ENCODE measurements at places on chromosomes 12 and 14.

- no peak for DNase-seq
Observed at GRCh38 chr14:46091819-46092218, 559.8 kb downstream of the RPL10L start.

GRCh38 chr14:73713206-73713802, 880 bp downstream of the PNMA1 start:
- no peak for DNase-seq

GRCh38 chr14:106055289-106055688, 528.9 kb downstream of the TMEM121 start:
- no peak for DNase-seq

- DNase-seq, result no peak
Observed at GRCh38 chr12:28035500-28035899, 63.0 kb upstream of the PTHLH start.

DNA sequence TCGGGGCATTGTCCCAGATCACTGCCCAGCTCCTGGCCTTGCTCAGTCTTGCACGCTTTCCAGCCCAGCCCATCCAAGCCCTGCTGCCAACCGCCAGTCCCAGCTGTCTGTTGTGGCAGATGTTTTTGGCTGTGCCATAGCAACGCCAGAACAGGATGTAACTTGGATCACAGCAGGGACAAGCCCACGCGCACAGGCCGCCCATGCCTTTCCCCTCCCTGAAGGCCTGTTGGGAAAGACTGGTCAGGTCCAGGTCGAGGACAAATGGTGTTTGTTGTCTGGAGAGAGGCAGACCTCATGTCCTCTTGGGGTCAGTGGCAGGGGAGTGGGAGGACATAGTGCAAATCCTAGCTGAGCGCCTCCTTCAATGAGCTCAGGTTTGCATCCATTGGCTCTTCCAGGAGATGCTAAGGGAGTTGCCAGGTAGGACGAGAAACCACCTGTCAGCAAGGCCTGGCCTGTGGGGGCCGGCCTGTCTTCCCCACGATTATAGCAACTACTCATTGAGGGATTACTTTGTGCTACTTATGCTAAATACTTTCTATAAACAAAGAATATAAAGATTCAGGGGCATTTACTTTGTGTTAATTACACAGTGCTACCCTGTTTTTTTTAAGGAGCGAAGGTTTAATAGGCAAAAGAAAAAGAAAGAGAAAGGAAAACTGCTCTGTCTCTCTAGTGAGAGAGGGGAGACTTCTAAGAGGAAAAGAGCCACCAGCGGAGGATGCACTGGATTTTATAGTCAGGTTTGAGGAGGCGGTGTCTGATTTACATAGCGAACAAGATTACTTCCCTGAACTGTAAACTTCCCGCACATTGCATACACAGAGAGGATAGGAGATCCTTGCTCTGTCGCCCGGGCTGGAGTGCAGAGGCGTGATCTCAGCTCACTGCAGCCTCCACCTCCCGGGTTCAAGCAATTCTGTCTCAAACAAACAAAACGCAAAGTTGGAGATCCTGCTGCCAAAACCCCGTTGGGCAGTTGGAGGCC, 42.8 kb upstream of the CORO1C start:
- DNase-seq, result no peak

GRCh38 chr12:106296179-106296877, 6.2 kb upstream of the TCP11L2 start:
- DNase-seq, result peak; percentile 47

DNA sequence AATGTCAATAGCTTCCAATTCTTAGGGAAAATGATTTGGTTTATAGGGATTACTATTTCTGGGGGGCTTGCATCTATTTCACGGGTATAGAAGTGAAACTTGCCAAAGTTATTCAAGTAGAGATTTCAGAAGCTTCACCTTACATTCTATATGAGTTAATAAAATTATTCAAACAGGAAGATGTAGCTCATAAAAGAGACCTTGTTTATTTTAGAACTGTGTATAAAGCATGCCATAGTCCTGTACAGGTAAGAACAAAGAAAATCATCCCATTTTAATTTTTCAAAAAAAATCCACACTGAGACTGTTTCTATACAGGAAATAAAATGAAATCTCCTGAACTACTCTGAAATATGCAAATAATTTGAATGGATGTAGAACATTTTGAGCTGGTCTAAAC, 834.7 kb downstream of the TRHDE start:
- no peak for DNase-seq

DNA sequence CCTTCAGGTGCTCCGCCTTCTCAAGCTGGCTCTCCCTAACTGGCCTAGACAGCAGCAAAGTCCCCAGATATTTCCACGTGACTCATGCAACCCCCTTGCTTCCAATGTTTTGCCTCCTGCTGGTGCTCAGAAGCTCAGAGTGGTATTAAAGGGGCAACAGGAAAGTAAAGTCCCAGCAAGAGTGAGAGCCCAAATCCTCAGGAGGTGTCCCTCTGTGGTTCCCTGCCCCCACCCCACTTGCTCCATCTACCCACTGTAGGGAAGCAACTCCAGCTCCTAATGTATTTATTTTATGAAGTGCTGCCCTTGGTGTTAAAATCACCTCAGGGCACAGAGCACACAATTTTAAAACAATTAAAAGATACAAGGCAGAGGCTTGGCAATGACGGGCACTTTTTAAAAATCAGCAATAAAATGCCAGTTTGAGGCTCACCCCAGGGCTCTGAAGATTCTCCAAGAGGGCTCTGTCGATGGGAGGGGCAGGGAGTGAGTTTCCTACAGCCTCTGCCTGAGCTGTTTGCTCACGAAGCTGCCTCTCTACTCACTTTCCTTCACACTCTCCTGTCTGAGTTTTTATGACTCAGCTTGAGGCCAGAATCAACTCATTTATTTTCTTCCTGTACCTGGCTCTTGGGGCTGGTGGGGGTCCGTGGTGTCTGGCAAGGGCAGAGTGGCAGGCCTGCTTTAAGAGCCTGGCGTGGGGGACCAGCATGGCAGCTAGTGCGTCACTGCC, 81.9 kb upstream of the MAX start:
- no peak for DNase-seq

DNA sequence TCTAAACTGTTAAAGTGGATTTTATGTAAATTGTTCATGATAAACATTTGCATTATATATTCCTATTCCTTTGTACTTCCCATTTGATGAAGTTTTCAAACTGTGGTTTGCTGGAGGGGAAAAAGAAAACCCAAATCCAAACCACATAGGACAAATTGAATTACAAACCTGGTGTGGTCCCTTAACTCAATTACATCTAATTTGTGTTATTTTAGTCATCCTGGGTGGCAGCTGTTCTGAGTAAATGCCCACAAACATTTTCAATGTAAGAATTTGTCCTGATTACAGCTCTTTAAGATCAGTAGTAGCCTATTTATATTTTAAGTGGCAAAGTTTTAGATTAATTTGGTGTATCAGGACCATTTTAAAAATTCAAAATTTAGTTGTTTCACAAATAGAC, 153.9 kb downstream of the RAD51B start:
- no peak for DNase-seq

- no peak for DNase-seq
Observed at GRCh38 chr14:90625445-90625844, 190.8 kb downstream of the TTC7B start.

GRCh38 chr14:21987937-21988336, 314.3 kb upstream of the OR4E1 start:
- DNase-seq, result no peak

DNA sequence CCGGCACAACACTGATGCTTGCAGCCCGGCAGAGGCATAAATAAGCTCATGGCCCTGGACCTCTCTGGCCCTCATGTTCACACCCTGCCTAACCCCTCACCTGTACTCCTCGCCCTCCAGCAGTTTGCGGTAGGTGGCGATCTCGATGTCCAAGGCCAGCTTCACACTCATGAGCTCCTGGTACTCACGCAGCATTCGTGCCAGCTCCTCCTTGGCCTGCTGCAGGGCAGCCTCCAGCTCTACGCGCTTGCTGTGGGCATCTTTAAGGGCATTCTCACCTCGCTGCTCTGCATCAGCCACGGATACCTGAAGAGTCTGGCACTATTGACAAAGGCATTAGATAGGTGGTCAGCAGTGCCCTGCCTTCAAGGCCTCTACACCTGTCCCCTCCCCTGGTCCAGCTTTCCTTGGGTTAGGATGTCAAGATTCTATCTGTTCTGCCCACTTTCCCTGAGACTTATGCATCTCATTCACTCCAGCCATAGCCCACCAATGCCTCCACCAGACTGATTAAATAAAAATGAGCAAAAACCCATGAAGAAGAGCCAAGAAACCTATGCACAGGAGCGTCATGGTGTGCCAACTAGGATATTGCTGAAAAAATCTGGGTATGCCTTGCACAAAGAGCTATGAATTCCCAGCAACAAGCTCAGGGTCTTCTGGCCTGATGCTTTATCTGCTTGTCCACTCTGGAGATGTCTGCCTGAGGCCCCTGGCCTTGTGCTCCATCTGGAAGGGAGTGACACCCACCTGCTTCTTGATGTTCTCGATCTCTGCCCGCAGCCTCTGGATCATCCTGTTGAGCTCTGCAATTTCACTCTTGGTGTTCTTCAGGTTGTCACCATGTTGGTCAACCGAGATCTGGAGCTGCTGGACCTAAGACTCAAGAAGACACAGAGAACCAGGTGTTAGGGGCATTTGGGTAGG, 6.1 kb downstream of the KRT4 start:
- no peak for DNase-seq

All from NCI-H1048 (cell line).